C1 segment of cervical spinal cord (tissue), 14 donors: ENCODE measurements at places on chromosomes 13 and 19.

DNA sequence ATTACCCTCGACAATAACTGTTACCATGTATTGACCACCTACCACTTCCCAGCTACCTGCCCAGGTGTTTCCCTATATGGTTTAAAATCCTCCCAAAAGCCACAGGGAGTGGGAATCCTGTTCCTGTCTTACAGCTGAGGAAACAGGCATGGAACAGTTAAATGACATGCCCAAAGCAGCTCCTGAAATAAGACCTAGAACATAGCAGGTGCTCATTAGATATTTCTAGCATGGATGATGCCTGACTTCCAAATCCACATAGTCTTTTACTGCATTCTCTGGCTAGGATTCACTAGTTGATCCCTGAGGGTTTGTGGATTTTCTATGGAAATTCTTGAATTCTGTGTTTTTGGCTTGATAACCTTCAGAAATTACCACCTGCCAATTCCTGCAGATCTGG, 13.0 kb downstream of the KCNN4 start:
- DNase-seq: no peak

- no peak for DNase-seq
Observed at GRCh38 chr13:105343134-105343806, 1192.2 kb downstream of the EFNB2 start.

GRCh38 chr19:2003874-2004273, 11.6 kb downstream of the BTBD2 start:
- DNase-seq: no peak

GRCh38 chr13:32473650-32474049, 45.7 kb upstream of the N4BP2L1 start:
- DNase-seq: no peak

DNA sequence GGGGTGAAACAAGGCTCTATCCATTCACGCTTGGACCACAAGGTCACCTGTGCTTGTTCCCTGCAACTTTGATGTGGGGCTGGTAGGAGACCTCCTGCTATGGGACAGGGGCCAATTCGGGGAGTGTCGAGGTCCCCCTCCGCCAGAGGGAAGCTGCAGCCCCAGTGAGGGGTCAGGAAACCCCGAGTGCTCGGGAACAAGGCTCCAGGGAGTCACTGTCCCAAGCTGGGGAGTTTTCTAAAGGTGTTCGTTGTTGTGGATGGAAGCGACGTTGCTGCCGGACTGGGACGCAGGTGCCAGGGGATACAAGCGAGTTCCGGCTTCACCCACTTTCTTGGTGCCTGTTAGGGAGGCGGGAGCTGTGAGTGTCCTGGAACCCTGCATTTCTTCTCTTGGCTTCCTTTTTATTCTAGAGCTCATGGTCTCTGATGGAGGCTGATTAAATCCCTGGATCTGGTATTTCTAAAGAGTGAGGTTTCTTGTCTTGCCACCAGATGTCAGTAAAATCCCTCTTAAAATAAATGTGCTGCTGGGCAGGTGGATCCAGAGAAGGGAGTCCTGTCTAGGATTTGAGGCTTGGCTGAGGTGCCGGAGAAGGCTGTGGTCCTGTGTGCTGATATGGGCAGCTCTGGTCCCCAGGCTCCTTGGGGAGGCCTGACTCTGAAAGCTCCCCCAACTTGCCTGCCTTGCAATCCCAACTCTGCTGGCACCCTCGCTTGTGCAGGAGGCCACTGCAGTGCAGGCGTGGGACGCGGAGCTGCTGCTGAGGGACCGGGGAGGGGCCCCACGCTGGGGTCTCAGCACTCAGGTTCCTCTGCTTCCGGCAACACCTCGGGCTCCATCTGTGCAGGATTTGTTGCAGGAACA, 153.9 kb downstream of the TEX29 start:
- no peak for DNase-seq

DNA sequence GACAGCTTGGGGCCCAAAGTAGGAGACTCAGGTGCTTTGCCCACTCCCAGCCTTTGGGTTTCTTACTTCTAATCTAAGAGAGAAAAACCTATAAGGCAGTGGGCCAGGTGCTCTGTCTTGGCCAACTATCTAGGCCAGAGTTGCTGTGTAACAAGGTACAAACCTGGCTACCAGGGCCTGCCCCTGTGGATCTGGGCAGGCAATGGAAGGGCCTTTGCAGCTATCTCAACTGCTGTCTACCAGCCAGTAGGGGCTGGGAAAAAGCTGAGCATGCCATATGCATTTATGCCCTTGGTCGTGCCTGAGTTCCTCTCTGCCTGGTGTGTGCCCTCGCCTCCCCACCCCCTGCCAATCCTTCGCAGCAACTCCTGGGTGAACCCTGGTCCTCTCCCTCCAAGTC, 16.7 kb upstream of the SERPINE3 start:
- DNase-seq: no peak

DNA sequence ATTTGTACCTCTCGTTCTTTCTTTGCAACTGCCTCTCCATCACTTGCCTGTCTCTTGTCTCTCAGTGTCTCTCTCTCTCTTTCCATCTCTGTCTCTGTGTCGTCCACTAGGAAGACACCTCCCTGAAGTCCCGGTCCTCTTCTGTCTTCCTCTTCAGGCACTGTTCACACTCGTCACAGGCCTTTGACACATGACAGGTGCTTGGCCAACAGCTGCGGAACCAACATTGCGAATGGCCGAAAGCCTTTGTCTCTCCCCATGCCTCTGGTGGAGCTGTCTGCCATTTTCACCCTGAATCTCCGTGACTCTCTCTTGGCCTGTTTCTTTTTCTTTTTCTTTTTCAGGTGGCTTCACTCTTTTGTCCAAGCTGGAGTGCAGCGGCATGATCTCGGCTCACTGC, 2.8 kb downstream of the HIPK4 start:
- no peak for DNase-seq

DNA sequence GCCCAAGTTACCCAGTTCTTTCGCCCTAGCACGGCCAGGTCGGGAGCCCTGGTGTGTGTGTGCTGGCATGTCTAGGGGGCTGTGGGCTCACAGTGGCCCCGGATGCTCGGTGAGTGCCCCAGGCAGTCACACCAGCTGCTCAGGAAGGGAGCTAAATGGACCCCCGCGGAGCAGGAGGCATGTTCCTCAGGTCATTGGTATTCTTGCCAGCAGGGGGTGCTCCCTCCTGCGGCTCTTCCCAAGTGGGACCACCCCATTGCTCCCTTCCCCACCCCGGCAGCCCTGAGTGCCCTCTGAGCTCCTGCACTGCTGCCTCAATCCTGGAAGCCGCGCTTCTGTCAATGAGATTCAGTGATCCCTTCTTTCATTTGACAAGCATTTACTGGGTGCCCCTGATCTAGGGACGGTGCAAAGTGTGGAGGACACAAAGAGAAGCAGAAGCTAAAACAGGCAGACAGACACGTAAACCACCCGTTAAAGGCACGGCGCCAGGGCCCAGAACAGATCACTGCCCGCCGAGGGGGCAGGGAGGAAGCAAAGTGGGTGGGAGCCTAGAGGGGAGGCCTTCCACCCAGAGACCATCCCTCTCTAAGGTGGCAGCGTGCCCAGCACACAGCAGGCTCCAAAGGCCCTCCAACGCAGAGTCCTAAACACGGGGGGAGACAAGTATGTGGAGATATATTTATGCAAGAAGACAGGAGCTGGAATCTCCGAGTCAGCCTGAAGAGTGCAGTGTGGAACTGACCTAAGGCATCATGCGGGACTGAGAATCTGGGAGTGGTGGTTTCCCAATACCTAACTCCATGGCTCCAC, 5.2 kb upstream of the ADPRHL1 start:
- no peak for DNase-seq

DNA sequence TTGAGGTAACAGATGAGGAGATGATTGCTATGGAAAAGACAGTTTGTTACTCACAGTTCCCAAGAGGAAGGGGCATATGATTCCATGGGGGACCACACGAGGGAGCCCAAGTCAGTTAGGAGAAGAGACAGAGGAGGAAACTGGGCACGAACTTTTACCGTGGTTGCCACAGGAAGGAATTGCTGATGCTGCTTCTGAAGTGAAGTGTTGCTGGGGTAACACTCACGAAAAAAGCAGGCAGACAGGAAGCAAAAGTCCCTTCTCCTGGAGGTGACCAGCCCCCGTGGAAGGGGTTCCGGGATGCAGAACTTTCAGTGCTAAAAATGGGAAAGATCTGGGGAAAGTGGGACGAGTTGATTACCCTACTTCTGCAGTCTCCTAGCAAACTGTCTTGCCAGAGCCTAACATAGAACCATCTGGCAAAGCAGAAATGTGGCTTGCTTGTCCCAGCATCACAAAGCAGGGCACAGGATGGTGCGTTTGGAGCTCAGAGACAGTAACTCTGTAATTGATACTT, 35.4 kb upstream of the MAP3K10 start:
- no peak for DNase-seq

DNA sequence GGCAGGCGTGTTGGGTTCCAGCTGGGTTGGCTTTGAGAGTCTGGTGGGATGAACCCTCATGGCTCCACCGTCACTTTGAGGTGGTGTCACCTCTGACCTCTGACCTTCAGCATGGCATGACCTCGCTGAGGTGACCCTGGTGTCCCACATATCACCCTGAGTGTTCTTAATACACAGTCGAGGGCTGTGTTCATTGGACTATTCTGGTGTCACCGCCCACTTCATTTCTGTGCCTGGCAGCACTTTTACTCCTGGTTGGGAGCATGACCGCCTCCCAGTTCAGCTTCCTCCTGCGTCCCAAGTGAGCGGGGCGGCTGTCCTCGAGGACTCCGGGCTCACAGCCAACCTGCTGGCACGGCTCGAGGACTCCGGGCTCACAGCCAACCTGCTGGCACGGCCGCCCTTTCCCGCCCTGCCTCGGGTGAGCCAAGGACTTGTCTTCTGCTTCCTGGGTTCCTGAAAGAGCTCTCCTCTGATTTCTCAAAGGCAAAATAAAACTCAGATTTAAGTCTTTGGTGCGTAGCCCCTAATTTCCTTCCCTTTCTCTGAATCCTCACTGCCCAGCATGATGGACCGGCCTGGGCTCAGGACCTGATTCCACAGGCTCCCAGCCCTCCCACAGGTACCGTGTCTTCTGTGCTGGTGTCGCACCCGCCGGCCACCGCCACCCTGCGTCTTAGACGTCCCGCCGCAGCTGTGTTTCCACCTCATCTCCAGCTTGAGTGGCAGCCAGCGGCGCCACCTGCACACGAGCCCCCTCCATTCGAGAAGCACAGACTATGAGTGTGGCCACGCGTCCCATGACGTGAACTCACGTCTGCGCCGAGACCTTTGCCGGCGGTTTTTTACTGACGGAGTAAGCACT, 10.4 kb downstream of the ATP4B start:
- DNase-seq: peak; percentile 86
